Stimulated activated CD8-positive, alpha-beta memory T cell treated with anti-CD3 and anti-CD28 coated beads, Interleukin-4, amount 100 ng/mL, for 4 hours (primary cell): ENCODE measurements at places on chromosomes 5 and 9.

- DNase-seq: no peak
These were observed 23.3 kb downstream of the SKIC3 start for GRCh38 chr5:95531491-95531890.

GRCh38 chr5:3911773-3912172 is 316.1 kb downstream of the IRX1 start:
- DNase-seq: no peak

DNA sequence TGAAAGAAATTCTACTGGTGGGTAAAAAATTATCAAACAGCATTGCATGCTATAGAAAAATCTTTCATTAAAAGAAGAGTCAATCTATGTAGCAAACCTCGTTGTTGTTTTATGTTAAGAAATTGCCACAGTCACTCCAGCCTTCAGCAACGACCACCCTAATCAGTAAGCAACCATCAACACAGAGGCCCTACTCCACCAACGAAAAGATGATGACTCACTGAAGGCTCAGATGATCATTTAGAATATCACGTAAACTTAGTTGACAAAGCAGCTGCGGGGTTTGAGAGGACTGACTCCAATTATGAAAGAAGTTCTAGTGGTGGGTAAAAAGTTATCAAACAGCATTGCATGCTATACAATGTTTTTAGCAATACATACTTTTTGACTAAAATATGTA is 242.6 kb downstream of the DRD1 start:
- DNase-seq: no peak

DNA sequence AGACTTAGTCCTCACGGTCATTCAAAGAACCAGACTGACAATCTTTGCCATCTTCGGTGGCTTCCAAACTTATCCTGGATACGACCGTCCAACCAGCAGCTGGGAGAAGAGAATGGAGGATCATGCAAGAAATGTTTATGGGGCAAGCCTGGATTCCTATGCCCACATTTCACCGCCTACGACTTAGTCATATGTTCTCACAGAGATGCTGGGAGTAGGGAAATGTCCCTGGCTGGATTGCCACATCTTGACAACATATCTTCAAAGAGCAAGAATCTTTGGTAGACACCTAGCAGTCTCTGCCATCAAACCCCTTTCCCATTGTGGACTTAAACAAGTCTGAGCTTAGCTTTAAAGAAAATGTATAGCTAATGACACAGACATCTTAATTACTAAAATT is 5.0 kb downstream of the MED7 start:
- no peak for DNase-seq

- no peak for DNase-seq
These were observed 80.2 kb downstream of the NTNG2 start for GRCh38 chr9:132241840-132242620.

DNA sequence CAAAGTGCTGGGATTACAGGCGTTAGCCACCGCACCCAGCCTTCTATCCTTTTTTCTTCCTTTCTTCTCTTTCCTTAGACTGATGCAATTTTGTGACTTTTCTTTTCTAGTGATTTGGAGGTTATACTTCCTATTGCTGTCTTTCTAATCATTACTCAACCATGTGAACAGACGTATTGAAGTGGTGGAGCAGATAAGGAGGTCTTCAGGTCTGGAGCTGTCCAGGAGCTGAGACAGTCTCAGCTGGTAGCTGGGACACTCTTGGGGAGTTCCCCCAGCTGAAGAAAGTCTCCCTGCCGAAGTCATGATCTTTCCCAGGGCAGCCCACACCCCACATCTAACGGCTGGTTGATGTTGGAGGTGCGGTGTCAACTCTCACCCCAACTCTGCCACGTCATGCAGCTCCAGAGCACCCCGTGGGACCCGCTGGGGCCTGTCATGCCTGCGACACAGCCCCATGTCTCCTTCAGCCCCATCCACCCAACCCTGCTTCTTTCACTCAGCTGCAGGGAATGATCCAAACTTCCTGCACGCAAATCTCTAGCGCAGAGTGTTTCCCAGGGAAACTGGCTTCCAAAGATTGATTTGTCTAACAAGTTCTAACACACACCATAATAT is 41.1 kb downstream of the NSUN2 start:
- DNase-seq: no peak

DNA sequence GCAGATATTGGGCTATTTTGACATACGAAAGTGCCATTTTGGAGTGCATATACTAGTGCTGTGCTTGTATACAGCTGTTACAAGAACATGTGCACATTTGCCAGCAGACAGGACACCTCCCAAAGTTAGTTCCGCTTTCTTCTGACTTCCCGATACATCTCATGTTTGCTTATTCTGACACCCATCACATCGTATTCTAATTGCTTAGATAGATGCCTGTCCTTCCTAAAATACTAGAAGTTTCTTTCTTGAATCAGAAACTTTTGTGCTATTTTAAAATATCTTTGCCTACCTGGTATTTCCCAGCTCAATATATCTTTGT is 177.8 kb downstream of the TTLL11 start:
- no peak for DNase-seq

DNA sequence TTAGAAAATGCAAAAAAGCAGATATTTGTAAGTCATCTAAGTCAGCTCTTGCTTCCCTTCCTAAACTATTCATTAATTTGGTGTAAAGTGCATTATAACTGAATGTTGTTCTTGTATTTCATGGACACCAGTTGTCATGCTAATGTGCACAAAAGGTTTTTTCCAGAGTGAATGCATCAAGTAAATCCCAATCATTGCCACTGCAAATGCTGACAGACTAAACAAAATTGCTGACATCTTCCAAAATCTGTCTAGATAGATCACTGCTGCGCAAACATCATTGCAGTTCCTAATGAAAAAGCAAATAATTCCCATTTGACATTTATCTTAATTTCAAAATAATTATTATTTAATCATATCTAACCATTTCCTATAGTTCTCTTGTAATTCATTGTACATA is 161.7 kb downstream of the PDE4D start:
- no peak for DNase-seq

DNA sequence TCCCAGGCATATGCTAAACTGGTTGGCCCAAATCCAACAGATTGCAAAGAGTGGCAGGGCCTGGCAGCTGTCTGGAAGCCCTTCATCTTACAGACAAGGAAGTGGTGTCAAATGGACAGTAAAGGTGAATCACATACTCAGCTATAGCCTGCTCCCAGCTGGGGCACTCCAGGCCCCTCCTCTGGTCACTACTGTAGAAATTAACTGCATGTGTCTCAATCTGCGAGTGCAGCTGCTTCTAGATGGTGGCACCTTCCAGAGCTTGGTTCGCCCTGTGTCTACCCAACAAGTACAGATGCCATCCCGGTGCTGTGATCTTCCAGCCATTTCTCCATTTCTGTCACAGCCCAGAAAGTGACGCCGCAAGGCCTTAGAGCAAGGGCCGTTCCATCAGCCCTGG is 50.2 kb downstream of the OTULIN start:
- DNase-seq: no peak

GRCh38 chr5:81420039-81420667 is 26.2 kb upstream of the ACOT12 start:
- DNase-seq: no peak

DNA sequence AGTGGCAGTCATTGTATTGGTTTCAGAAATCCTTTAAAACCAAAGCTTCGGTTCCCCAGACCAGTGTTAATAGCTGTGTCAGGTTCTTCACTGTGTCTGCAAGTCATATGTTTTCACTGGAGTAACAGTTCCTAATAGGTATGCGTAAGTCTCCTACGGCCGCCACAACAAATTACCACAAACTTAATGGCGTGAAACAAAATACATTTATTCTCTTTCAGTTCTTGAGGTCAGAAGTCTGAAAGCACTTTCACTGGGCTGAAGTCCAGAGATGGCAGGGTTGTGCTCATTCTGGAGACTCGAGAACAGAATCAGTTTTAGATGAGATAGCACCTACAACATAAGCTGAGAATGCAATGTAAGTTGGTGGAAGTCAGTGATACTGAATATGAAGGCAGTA is 556.2 kb downstream of the TLE4 start:
- DNase-seq: no peak

- DNase-seq: no peak
These were observed 43.9 kb downstream of the MAP1B start for GRCh38 chr5:72151169-72151568.

DNA sequence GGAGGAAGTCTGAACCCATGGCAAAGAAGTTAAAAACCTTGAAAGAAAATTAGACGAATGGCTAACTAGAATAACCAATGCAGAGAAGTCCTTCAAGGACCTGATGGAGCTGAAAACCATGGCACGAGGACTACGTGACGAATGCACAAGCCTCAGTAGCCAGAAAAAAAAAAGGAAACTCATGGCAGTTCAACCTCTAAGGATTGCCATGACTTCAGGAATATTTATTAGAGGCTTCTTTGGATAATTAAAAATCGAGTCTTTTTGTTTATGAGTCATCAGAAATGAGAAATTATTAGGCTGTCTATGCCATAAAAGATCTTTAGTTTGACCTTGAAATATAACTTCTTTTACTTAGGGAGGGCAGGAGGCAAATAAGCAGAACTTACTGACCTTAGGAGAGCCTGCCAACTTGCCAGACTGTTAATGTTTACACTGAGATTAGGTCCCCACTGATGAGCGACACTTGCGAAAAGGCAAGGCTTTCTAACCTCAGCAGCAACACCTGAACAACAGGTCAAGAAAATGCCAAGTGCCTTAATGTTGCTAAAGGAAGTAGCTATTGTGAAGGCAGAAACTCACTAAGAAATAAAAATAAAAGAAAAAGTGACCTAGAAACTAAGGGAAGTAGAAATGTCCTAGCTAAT is 55.2 kb upstream of the TUSC1 start:
- DNase-seq: no peak

GRCh38 chr5:66967102-66967501 is 229.5 kb downstream of the CD180 start:
- DNase-seq: no peak

- DNase-seq: no peak
These were observed 68.5 kb downstream of the ANKRD31 start for GRCh38 chr5:75168026-75168735.

DNA sequence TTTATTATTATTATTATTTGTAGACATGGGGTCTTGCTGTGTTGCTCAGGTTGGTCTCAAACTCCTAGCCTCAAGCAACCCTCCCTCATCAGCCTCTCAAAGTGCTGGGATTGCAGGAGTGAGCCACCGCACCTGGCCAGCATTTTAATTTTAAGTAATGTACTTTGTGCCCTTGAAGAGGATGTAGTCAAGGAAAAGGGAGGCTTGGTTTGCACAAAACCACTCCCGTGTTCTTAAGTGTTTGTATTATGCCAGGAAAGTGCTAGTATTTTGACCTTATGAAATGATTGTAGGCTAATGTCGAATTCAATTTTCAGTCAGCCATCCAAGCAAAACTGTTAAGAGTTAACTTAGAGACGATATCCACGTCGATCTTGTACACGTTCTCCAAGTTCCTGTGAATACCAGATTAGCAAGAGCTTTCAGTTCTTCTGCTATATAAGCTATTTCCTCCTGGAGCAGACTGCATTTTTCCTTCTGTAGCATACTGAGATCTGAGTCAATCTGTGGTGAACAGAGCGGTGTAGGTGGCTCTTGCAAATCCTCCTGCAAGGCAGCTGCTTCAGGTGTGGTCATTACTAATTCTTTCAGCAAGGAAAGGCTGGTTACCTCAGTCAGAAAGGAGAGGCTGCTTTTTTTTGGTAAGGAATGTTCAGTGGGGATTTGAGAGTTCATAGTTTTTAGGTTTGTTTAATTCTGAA is 23.7 kb downstream of the CCDC171 start:
- DNase-seq: no peak

DNA sequence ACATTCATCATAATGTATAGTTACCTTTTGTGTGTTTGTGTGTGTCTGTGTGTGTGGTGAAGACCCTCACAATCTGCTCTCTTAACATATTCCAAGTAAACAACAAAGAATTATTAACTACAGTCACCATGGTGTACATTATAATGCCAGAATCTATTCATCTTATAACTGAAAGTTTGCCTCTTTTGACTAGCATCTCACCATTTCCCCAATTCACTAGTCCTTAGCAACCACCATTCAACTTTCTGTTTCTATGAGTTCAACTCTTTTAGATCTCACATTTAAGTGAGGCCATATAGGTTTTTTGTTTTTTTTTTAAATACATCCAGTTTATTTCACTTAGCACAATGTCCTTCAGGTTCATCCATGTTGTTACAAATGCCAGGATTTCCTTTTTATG is 83.6 kb downstream of the SMC2 start:
- DNase-seq: no peak

GRCh38 chr5:162886717-162887116 is 550.7 kb upstream of the CCNG1 start:
- DNase-seq: no peak

- no peak for DNase-seq
These were observed 1211.1 kb upstream of the CDH18 start for GRCh38 chr5:21199087-21199486.

- no peak for DNase-seq
These were observed 128.0 kb downstream of the SPATA31D1 start for GRCh38 chr9:82116556-82116955.

DNA sequence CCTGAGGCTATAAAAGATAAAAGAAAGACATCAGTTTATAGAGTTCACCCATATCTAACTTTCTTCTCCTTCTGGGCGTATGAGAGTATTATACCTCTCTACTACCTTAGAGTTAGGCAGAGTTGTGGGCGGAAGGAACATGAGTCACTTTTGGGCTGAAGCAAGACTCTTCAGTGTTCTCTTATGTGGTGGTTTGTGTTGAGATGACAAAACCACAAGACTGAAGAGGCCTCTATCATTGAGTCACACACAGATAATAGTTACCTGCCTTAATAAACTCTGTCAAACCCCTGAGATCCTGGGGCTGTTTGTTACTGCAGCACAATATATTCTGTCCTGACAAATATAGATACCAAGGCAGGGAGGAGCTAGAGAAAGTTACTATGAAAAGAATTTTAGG is 184.2 kb downstream of the EFNA5 start:
- DNase-seq: no peak

- no peak for DNase-seq
These were observed 324.5 kb downstream of the SLIT3 start for GRCh38 chr5:168976311-168976970.

- DNase-seq: no peak
These were observed 46.1 kb downstream of the NR6A1 start for GRCh38 chr9:124725068-124725452.

GRCh38 chr9:72440378-72440777 is 75.4 kb upstream of the ZFAND5 start:
- no peak for DNase-seq

GRCh38 chr9:130448771-130449603 is 4.2 kb downstream of the ASS1 start:
- no peak for DNase-seq

DNA sequence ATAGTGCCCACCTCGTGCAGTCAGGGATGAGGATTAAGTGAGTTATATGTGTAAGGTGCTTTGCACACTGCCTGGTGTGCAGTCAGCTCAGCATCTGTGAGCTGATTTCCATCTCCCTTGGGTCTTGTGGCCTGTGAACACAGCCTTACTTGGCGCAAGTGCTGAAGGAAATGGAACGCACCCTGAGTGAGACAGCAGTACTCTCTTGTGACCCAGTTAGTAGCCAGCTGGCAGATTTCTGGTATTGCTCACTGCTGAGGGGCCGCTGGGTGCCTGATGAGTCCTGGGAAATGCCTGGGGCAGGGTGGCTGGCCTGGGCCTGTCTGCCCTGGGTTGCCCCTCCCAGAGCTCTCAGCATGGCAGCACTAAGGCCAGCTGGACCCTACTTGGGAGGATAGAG is 90.9 kb upstream of the BOD1 start:
- no peak for DNase-seq

GRCh38 chr5:131304414-131304813 is 40.6 kb downstream of the CDC42SE2 start:
- no peak for DNase-seq

GRCh38 chr9:122190597-122191381 is 31.1 kb downstream of the MORN5 start:
- no peak for DNase-seq
